ENCODE measurements at places on chromosomes 3 and 15.

GRCh38 chr3:128082546-128082945, 30.3 kb downstream of the SEC61A1 start:
- DNase-seq, result no peak

DNA sequence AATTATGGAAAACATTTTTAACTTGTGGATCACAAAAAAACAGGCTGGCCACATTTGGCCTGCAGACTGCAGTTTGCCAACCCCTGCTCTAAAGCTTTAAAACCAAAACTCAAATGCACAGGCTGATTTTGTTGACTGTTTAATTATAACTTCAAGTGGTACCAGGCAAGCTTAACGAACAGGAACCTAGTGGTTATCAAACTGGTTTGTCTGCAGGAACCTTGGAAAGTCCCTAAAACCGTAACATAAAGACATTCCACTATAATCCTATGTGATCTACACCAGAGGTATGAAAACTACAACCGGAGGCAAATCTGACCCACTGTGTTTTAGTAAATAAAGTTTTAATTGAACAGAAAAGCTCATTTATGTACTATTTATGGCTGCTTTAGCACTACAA, 52.4 kb downstream of the TBL1XR1 start:
- DNase-seq, result peak; percentile 16

DNA sequence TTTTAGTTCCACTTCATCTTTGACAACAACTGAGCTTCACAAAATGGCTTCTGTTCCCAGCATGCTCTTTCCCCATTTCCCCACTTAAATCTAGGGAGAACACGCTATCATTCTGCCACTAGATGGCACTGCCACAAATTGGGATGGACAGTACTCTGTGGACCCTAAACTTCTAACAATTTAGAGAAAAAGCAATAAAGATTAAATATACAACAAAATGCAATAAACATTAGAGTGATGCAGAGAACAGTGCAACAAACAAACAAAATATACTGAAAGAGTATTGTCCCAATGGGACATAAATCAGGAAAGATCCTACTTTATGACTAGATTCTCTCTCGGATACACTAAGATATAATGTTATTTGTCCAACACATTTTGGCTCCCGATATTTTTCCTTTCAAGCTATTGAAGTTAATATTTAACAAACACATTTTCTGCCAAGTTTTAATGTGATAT, 169.7 kb upstream of the TMCO5A start:
- no peak for DNase-seq

DNA sequence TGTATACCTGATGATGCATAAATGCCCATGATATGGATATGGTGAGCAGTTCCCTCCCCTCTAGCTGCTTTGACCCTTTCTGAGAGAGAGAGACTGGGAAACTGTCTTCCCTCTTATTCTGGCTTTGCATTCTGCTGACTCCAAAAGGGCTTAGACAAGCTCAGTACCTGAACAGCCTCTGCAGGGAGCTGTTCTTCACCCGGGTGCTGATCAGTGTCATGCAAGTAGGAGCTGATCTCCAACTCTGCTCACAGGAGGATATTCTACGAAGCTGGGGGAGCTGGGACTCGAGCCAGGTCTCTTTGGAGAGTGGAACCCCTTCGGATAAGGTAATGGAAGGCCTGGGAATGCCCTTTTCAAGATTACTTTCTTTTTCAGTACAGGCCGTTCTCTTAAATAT, 237.1 kb downstream of the RYR3 start:
- DNase-seq, result no peak

DNA sequence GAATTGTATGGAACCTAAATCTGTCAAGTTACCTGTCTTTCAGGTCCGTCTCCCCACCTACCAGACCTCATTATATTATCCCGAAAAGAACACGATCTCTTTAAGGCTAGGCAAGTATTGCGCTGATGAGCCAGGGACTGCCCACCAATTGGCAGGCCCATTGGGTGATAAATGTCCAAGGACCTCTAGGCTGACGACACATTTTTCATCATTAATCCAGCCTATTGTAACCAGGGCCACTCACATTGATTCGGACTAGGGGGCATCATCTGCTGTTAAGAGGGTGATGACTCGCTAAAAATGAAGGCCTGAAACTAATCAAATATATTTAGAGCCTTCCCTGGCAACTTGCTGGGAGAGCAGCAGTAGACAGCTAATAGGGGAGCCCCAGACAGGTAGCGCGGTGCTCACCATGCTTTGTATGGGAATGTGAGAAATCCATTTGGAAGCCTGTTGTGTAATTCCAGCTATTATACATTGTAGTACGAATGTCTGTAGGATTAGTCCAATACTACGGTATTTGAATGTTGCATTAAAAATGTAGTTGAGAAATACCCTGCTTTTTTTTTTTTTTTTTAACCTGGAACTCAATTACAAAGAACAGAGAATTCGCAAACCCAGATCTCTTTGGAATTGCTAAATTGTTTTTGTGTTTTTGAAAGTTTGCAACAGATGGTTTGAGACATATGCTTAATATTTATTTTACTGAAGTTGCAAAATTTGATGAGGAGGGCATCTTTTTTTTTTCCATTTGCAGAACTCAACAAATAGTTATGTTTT, 156.1 kb downstream of the ROBO2 start:
- DNase-seq, result no peak
